ENCODE measurements at places on chromosomes 12 and 14.

DNA sequence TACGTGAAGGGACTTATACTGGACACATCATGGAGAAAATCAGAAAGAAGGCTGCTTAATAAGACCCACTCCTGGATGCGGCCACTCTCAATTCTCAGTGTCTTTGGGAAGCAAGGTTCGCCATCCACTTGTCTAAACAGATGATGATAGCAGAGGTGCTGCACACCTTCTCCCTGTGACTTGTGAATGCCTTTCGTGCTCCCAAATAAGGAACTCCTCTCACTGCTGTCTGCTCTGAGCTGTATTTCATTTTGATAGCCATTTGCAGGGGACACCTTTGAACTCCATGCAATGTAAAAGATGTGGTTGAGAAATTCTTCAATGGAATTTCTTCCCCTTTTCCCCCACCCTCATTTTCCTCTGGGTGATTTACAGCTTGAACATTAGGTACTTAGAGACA, 11.6 kb downstream of the RMST start:
- DNase-seq = no peak

DNA sequence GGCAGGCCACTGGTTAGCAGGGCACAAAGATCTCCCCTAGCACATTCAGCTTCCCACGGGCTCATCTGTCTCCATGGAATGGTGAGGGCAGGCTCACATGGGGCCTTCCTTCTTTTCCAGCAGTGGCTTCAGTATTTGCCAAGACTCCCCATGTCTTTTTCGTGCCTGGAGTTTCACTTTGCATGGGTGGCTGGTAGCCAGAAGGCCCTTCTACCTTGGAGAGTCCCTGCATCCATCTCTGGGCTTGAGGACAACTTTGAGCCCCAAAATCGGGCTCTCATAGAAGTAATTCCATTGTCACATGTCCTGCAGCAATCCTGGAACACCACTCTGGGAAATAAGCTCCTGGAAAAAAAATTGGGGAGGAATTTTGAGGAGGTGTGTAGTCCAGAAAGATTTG, 42.1 kb downstream of the NFKBIA start:
- no peak for DNase-seq

GRCh38 chr14:68474741-68475140, 318.1 kb downstream of the ZFP36L1 start:
- DNase-seq = no peak

- DNase-seq = no peak
Measured at GRCh38 chr14:73393375-73393774, 65.0 kb downstream of the NUMB start.

DNA sequence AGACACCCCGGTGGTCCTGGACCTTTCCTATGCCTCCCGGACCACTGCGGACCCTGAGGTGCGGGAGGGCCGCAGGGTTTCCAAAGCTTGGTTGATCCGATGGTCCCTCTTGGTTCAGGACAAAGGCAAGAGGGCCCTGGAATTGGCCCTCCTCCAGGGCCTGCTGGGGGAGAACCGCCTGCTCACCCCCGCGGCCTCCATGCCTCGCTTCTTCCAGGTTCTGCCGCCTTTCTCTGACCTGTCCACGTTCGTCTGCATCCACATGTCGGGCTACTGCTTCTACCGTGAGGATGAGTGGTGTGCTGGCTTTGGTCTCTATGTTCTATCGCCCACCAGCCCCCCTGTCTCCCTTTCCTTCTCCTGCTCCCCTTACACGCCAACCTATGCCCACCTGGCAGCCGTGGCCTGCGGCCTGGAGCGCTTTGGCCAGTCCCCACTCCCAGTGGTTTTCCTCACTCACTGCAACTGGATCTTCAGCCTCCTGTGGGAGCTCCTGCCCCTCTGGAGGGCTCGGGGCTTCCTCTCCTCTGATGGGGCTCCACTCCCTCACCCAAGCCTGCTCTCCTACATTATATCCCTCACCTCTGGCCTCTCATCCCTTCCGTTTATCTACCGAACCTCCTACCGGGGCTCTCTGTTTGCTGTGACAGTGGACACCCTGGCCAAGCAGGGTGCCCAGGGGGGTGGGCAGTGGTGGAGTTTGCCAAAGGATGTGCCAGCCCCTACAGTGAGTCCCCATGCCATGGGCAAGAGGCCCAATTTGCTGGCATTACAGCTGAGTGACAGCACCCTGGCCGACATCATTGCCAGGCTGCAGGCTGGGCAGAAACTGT, 13.8 kb downstream of the CBLN3 start:
- no peak for DNase-seq
